Lung microvascular endothelial cell (primary cell): ENCODE measurements at places on chromosomes 16 and 17.

DNA sequence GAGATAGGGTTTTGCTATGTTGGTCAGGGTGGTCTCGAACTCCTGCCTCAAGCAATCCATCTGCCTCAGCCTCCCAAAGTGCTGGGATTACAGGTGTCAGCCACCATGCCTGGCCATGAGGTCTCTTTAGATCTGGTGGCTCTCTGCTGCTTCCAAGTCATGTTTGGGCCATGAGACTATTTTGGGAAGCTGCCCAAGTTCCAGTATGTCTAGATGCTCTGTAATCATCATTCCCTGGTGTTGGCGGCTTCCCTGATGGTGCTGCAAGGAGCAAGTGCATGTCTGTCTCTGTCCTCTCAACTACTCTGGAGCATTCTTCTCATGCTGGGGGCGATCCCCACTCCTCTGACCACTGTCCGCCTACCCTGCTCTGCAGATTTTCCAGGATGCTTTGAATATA, 6.4 kb upstream of the ODF4 start:
- DNase-seq = no peak

GRCh38 chr17:59842901-59843652, 49.7 kb downstream of the TUBD1 start:
- peak; percentile 98 for DNase-seq

GRCh38 chr17:17913695-17914332, 58.4 kb downstream of the TOM1L2 start:
- DNase-seq = peak; percentile 83

DNA sequence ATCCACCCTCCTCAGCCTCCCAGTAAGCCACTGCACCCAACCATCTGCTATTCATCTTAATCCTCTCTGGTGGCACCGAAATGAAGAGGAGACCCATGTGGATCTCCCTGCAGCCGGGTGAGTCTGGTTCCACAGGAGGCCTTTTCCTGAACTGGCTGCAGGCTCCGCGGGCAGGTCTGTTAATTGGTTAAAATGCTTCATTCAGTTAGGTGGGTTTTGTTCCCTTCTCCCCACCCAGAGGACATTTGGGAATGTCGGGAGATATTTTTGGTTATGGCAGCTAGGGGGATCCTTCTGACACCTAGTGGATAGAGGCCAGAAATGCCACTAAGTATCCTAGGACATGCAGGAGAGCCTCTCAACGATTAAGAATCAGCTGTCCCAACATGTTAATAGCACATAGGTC, 16.7 kb downstream of the C16orf54 start:
- DNase-seq = peak; percentile 61

GRCh38 chr16:24681793-24682192, 47.7 kb upstream of the TNRC6A start:
- DNase-seq = no peak
